CD4-positive, CD25-positive, alpha-beta regulatory T cell (primary cell): ENCODE measurements at places on chromosomes 2 and 18. TPM values are rescaled to one million over a fixed set of nuclear protein-coding genes. Genes with fewer than 3 reads are reported as not detected.

GRCh38 chr2:117960231-117960630, 53.6 kb downstream of the CCDC93 start:
- no peak for DNase-seq

GRCh38 chr2:171323971-171324528, 109.7 kb downstream of the METTL8 start:
- no peak for DNase-seq

The CNTNAP5 gene
- polyA plus RNA-seq, result not detected

The CCDC102B gene
- 0.97 TPM for polyA plus RNA-seq

GRCh38 chr2:128661311-128661710, 342.6 kb upstream of the HS6ST1 start:
- DNase-seq, result no peak

DNA sequence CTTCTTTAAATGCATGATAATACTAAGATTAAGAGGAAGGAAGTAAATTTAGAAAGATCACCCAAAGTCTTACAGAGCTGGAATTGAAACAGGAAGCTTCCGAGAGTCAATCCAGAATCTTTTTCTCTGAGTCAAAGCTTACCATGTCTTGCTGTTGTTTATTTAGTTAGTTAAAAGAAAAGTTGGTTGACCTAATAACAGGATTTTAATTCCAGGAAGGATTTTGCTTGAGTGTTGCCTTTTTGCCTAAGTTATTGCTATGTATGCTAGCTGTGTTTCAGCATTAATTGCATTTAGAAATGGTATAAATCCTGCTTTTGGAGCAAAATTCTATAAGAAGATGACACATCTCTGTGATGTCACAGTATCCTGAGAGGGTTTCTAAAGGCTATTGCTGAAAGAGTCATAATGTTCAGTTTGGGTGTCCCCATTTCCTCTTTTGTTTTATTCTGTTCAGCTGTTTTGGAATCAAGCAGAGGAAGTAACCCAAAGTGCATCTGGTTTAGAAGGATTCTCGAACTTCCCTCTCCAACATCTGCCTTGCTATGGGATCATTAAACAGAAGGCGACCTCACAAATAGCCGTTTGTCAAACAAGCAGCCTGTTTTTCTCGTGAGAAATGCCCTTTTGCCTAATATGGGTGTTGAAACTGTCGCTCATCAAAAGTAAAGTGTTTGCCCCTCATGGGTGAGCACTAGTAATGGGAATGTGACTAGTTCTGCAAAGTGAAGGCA, 271.5 kb upstream of the MMADHC start:
- no peak for DNase-seq
